ENCODE measurements at places on chromosomes 12 and 14.

DNA sequence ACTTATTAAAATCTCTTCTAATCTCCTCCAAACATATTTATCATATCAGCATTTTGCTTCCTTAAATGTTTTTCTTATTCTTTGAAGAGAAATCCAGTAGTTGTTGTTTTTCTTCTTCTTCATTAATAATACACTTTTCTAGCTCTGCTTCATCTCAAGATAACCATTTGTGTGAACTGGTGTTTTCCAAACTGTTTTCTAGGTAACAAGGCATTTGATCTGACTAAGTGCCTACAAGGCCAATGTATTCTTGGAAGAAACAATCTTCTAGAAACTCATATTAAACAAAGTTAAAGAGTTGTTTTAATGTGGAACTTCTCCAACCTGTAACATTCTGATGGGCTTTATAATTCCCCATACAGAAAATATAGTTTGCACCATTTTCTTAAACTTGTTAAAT is 30.8 kb upstream of the IFNG start:
- no peak for DNase-seq

DNA sequence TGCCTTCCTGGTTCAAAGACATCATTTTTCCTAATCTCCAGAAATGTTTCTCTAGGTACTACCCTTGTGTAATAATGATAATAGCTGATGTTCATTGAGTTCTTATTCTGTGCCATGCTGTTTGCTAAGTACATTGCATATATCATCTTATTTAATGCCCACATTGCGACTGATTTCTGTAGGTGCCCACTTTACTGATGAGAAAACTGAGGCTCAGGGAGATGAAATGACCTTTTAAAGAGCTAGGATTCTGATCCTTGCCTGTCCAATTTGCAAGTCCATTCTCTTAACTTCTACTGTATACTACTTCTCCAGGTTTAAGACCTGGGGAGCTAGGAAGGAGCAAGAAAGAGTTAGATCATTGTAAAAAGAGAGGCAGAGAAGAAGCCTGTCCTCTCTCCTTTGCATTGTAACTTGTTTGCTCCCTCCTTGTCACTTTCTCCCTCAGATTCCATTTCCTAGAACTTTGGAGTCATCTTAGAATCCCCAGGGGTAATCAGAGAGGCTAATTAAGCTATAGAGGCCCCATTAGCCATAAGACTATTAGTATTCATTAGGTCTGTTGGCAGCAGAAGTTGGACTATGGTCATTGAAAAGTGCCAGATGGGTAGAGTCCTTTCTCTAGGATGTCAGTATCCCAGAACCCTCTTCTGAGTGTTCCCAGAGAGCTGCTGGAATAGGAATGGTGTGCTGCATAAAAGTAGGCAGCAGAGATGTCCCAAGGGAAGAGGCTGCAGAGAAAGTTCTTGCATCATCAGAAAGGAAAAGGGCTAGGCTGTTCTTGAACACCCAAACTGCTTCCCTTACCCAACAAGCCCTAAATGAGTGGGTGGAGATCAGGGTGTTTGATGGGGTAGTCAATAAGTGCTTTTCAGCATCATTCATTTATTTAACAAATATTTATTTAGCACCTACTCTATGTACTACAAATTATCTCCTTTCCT is 3.1 kb downstream of the DGKA start:
- DNase-seq: no peak

DNA sequence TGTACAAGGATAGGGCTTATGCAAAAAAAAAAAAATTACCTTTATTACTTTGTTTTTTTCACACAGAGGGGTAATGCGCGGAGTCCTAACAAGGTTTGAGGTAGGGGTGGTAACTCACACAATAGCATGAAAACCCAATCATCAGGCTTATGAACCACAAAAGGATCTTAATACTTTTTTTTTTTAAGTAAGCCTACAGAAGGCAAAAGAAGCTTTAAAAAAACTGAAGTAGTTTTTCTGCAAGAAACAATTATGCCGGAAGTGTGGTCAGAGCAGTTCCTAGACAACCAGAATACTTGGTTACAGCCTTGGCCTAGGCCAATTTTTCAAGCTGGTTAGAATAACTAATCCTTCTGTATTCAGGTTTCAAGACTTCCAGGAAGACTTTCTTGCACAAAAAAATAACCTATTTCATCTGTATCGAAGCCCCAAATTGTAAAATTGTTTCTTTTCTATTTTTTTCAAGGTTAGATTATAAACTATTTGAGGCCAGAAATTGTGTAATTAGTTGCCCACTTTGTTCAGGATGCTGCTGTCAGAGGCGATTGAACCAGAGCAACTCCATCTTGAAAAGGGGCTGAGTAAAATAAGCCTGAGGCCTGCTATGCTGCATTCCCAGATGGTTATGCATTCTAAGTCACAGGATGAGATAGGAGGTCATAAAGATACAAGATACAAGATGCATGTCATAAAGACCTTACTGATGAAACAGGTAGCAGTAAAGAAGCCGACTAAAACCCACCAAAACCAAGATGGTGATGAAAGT is 1.8 kb upstream of the GNS start:
- no peak for DNase-seq

- DNase-seq: no peak
These were observed 4.9 kb downstream of the CACNA2D4 start for GRCh38 chr12:1913377-1914113.

- no peak for DNase-seq
These were observed 73.1 kb downstream of the ATXN7L3B start for GRCh38 chr12:74610711-74611110.

DNA sequence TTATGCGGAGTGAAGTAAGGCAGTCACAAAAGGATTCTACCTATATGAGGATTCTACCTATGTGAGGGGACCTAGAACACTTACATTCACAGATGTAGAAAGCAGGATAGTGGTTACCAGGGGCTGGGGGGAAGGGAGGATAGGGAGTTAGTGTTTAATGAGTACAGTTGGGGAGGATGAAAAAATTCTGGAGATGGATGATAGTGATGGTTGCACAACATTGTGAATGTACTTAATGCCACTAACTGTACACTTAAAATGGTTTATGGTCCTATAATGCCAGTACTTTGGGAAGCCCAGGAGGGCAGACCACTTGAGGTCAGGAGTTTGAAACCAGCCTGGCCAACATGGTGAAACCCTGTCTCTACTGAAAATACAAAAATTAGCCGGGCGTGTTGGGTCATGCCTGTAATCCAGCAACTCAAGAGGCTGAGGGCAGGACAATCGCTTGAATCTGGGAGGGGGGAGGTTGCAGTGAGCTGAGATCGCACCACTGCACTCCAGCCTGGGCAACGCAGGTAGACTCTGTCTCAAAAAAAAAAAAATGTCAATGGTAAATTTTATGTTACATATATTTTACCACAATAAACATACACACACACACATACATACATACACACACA is 25.4 kb downstream of the SVOP start:
- DNase-seq: no peak
